ENCODE measurements at places on chromosomes 11 and 22.

- no peak for DNase-seq
Observed at GRCh38 chr11:32215157-32215556, 124.3 kb downstream of the RCN1 start.

GRCh38 chr11:94563848-94564467 lies 3.2 kb upstream of the PIWIL4 start:
- no peak for DNase-seq

DNA sequence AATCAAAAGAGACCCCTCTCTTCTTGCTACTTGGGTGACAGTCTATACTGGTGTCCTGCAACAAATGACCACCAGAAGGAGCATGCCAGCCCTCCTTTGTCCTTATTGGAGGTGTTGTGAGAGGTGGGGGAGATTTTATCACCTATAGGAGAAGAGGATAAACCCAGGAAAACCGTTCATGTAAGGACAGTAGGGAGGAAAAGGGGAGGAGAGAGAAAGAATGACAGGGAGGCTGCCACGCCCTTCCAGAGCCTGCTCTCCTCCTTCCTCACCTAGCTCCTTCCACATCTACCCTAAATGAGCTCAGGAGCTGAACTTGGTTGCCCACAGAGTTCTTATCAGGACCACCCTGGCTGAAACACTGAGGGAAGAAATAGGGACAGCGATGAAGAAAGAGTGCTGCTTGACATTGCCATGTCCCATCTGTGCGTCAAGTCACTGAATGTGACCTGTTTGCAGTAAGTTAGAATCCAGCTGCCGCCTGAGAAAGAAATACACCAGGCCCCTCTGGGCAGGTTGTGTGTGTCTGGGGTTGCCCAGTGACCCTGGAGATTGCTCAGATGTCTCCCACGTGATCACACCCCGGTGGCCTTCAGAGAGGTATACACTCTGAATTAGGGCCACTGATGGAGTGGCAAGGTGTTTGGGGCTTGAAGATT lies 40.4 kb upstream of the ETS1 start:
- no peak for DNase-seq

GRCh38 chr11:113141010-113141409 lies 173.4 kb upstream of the TTC12 start:
- DNase-seq: no peak

DNA sequence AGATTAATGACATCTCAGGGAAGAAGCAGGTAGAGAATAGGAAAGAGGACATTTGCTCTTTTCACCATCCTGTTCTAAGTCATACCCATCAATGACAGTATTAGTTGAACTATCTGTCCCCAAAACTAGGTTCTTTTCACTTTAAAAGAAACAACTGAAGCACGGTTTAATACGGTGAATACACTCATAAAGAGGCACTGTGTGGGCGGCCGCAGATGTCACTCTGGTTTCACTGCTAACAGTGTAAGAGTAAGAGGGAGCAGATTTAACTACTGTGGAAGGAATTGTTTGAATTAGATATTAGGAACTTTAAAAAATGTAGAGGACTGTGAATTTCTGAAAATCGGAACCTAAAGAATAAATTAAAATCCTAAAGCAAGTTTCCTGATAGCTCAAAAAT lies 49.5 kb downstream of the VSIG10L2 start:
- DNase-seq: no peak

DNA sequence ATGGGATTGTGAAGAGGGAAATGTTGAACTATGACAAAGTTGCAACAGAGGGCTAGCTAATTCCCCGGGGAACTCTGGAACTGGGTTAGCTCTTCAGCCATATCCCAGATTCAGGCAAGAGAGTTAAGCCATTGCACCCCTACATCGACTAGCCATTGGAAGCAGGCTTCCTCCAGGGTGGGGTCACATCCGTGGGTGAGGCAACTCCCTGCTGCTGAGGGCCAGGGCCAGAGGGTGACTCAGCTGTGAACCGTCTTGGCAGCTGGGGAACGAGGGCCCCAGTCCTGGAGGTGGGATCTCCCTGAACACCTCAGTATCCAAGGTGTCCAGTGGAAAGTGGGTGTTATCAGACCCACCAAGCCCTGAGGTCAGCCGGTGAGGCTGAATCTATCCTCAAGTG lies 41.1 kb downstream of the RPS6KA4 start:
- DNase-seq: no peak

DNA sequence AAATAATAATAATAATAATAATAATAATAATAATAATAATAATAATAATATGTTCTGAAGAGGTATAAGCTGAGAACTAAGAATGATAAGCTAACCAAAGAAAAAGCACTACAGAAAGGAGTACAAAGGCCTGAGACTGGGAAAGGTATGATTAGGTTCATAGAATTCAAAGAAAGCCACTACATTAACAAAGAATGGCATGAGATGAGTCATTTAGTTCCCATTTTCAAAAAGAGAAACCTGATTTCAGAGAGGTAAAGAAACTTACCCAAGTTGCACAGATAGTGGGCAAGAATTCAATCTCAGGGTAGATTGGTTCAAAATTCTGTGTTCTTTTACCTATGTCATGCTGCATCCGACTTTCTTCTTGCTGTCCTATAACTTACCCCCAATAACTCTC lies 350.9 kb downstream of the TTC28 start:
- no peak for DNase-seq

- DNase-seq: no peak
Observed at GRCh38 chr11:126511475-126512115, 156.1 kb downstream of the ST3GAL4 start.

All from fibroblast of skin of left quadriceps (primary cell).